ENCODE measurements at places on chromosomes 2 and 18. TPM values are rescaled to one million over a fixed set of nuclear protein-coding genes. Genes with fewer than 3 reads are reported as not detected.

Gene MYCN
- total RNA-seq: 0.52 TPM

Gene NTSR2
- total RNA-seq: not detected

Gene CD302
- total RNA-seq: 9.4 TPM

Gene PSD4
- total RNA-seq: 91.3 TPM

Gene MAT2A
- 156 TPM for total RNA-seq

Gene ERFE
- 0.58 TPM for total RNA-seq
